ENCODE measurements at places on chromosomes 16 and 17. TPM values are rescaled to one million over a fixed set of nuclear protein-coding genes. Genes with fewer than 3 reads are reported as not detected.

Gene RNF222
- under 0.01 TPM for total RNA-seq

Gene TBC1D3B
- total RNA-seq, result 0.99 TPM

Gene TLE7
- total RNA-seq, result not detected

Gene NPIPB13
- total RNA-seq, result 0.60 TPM

Gene TMC8
- total RNA-seq, result 0.20 TPM

Gene CNGB1
- total RNA-seq, result not detected

Gene KRTAP3-1
- not detected for total RNA-seq

Gene TRPV2
- 23.2 TPM for total RNA-seq

Gene C17orf113
- total RNA-seq, result 0.20 TPM

Gene DHRS7C
- total RNA-seq, result not detected

Gene OTOP3
- total RNA-seq, result not detected

Gene DDX52
- 27.4 TPM for total RNA-seq

Gene NME1
- total RNA-seq, result 87.7 TPM

Gene RAMP2
- total RNA-seq, result 12.9 TPM

Gene GLYR1
- total RNA-seq, result 36.4 TPM

Gene TAF15
- 65.7 TPM for total RNA-seq

Gene MYH11
- total RNA-seq, result under 0.01 TPM

Gene KRTAP4-9
- total RNA-seq, result not detected
